ENCODE measurements at places on chromosomes 5 and 9.

GRCh38 chr9:95746408-95747180 is 128.9 kb upstream of the ERCC6L2 start:
- DNase-seq: no peak

- no peak for DNase-seq
These were observed 180.3 kb upstream of the NFIL3 start for GRCh38 chr9:91603932-91604331.

GRCh38 chr5:130198927-130199326 is 294.7 kb downstream of the CHSY3 start:
- no peak for DNase-seq

- no peak for DNase-seq
These were observed 75.2 kb upstream of the CTSL start for GRCh38 chr9:87650611-87651295.

DNA sequence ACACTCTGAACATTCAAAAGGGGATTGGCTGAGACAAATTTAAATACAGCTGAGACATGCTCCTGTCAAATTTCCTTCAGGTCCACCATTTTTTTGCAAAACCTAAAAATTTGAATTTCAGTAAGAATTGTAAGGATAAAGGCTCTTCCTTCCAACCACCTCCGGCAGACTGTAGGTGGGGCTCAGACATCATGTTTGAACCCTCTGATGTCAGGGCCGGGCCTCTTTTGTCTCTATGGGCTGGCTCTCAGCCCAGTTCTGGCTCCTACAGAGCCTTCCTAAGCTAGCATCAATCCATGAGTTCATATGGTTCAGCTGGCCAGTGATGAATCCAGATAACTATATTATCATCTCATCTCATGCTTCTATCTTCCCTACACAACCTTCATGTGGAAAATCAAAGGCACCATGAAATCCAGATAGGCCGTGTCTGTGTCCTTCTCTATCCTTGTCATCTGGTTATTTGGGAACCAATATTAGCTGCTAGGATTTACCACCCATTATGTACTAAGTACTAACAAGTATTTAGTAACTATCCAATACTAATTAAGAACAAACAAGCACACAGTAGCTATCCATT is 44.2 kb downstream of the NIPSNAP3B start:
- DNase-seq: no peak

GRCh38 chr5:38376404-38376803 is 118.0 kb downstream of the EGFLAM start:
- no peak for DNase-seq

- no peak for DNase-seq
These were observed 690.4 kb upstream of the MEF2C start for GRCh38 chr5:89573345-89573744.

- no peak for DNase-seq
These were observed 75.2 kb downstream of the ELAVL2 start for GRCh38 chr9:23750808-23751207.

DNA sequence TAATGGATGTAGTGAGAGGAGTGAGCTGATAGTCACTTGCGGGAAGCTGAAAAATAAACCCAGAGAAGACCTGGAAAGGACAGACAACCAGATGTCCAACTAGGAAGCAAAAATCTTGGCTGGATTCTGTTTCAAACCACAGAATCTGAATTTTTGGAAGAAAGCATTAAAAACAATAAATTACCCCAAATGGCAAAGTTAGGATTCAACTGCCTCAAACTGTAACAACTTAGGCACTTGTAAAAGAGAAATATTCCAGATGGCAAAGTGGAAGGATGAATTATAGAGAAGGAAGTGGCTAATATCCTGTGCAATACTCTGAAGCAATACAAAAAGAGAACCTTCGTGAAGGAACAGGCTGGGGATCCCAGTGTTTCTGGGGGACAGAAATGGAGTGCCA is 46.8 kb upstream of the SLIT3 start:
- no peak for DNase-seq

DNA sequence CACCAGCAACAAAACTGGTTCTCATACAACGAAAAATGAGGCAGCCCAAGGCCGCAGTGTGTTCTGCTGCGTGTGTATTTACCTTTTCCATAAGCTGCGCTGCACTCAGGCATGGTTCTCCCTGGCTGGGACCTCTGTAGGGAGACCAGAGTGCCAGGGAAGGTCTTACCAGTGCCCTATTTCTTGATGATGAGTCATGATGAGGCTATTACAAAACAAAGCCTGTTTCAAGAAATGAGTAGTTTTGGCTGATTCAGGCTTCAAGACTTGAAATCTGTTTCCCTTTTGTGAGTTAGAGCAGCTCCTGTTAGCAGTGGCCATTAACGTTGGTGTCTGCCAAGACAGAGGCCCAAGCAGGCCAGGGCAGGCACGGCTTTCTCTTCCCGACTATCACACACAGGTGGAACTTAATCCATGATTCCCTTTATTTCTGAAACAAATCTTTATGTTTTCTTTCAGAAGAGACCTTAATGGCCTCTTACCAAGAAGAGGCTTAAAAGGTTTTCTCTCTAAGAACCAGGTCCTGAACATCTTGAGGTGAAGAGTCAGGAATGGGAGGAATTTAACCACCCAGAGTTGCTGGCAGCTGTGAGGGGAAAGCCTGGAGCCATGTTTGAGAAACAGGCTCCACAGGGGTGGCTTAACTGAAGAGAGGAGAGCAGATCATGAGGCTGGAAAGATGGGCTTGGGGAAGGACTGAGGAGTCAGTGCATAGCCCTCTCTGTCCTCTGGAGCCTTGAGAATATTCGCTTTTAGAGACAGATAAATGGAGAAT is 41.4 kb upstream of the TIFAB start:
- DNase-seq: no peak

DNA sequence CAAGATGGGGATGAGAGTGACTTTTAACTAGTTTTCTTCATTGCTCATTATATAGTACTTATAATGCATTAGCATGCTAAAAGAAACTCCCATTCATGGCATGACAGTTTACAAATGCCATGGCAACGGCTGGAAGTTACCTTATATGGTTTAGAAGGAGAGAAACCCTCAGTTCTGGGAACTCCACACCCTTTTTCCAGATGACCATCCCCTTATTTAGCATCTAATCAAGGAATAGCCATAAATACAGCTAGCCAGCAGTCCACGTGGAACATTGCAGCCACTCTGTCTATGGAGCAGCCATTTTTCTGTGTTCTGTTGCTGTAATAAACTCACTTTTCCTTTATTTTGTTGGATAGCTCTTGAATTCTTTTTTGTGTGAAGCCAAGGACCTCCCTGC is 1137.8 kb downstream of the CDH18 start:
- no peak for DNase-seq
